ENCODE measurements at places on chromosomes 16 and 17.

DNA sequence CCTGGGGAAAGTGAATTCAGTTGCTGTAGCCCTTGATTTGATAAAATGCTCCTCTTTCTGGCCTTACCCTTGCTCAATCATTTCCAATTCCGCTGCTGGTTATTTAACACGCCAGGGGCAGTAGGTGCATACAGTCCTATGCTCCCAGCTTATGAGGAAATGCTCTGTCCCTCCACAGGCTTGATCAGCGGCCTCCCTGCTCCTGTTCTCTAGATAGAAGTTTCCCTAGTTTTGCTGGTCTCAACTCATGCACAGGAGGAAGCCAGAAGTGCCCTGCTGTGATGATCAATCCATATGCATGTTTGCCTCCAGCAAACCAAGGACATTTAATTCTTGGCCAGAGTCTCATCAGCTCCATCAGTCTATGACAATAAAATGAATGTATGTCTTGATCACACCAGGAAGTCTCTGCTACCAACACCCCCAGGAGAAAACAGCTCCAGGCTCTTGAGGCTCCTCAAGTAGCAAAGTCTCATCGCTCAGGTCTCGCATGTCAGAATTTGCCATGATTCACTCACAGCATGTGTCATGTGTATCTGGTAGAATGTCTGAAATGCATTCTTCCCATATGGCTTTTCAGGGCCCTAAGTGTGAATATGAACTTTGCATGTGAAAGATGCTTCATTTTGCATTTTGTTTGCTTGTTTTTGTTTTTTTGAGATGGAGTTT is 208.9 kb downstream of the CDH13 start:
- no peak for DNase-seq

DNA sequence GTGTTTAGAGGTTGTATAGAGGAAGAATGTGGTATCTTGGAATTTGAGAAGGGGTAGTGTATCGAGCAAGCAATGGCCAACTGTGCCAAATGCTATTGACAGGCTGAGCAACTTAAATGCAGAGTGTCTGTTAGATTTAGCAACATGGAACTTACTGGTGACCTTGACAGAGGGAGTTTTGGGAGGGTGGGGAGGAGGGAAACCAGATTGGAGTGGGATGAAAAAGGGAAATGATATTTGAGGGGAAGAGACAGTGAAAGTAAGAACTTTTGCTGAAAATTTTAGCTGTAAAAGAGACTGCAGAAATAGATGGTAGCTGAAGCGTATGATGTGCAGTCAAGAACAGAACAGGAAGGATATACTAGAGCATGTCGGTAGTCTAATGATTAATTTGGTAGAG is 1.1 kb downstream of the LRRC36 start:
- DNase-seq: no peak

- DNase-seq: no peak
Measured at GRCh38 chr16:56856876-56857447, 8.0 kb upstream of the SLC12A3 start.

- no peak for DNase-seq
Measured at GRCh38 chr16:496097-496886, 31.2 kb upstream of the CAPN15 start.

GRCh38 chr17:34565713-34566112 is 13.7 kb upstream of the TMEM132E start:
- DNase-seq: no peak

DNA sequence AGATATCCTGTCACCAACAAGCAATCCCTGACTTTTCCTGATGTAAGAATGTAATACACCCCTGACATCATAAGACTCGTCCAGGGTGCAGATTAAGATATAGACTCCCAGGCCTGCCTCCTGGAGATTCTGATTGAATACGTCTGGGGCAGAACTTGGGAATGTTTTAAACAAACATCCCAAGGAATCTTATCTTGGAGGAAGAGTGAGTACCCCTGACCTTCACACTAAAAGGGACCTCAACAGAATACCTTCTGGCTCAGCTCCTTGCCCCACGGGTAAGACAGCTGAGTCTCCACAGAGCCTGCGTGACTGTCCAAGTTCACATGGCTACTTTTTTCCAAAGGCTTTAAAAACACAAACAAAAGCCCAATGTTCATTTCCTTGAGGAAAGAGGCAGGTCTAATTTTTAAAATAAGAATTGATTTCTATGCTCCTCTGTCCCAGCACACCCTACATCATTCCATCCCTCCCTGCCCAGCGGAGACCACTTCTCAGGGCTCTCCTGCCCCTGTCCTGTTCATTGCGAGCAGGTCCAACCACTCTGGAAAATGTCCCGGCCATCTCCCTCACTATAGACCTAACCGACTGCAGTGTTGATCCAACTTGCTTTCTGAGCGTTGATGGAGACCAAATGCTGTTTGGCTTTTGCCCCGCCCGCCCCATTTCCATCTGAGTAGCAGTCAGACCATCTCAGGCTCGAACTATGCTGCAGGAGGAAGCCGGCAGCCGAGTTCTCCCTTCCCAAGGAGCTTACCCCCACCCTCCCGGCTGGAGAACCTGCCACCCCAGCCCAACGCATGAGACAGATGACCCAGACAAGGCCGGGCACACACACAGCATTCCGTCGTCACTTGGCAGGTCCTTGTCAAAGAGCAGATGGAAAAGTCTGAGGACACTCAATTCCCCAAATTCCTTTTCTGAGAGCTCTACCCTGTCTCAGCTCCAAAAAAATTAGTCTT is 44.1 kb upstream of the MYH10 start:
- no peak for DNase-seq

DNA sequence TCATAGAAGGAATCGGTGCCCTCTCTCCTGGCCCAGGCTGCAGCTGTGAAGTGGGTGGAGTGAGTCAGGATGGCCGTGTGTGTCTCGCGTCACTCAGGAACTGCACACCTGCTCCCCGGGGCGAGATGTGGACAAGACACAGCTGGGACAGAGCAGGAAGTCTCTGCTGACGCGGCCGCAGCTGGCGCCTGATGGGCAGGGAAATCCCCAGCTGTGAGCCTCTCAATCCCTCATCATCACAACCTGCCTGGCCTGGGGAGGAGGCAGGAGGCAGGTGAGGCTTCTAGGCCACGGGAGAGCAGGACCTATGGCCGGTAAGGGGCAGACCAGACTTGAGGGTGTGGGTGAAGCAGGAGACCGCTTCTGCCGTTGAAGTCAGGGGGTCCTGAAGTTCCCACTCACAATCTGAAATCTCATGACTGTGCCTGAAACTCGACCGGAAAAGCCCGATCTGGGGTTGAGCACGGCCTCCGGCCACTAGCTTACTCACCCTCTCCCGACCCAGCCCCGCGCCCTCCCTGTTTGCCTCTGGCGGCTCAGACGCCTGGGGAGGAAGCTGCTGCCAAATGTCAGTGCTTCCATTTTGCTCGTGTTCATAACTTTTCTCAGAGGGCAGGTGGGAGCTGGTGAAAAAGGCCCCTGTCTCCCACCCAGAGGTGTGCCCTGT is 1.1 kb upstream of the TRPV3 start:
- no peak for DNase-seq

DNA sequence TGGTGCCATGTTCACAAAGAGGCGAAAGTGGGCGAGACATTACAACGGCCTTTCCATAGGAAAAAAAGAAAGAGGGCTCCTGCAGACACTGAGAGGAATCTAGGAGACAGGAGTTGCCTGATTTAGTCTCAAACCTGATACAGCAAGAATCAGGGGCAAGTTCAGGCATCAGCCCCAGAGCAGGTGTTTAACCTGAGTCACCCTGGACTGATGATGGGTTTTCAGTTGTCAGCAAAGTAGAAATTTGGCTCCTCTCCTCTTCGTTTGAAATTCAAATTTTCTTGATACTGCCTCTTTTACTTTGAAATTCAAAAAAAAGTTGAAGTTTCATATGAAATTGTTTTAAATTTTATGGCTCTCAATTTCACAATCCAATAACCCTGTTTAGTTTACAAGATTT is 189.5 kb downstream of the ABCC12 start:
- DNase-seq: no peak

GRCh38 chr16:19436540-19436939 is 18.9 kb downstream of the TMC5 start:
- DNase-seq: no peak

DNA sequence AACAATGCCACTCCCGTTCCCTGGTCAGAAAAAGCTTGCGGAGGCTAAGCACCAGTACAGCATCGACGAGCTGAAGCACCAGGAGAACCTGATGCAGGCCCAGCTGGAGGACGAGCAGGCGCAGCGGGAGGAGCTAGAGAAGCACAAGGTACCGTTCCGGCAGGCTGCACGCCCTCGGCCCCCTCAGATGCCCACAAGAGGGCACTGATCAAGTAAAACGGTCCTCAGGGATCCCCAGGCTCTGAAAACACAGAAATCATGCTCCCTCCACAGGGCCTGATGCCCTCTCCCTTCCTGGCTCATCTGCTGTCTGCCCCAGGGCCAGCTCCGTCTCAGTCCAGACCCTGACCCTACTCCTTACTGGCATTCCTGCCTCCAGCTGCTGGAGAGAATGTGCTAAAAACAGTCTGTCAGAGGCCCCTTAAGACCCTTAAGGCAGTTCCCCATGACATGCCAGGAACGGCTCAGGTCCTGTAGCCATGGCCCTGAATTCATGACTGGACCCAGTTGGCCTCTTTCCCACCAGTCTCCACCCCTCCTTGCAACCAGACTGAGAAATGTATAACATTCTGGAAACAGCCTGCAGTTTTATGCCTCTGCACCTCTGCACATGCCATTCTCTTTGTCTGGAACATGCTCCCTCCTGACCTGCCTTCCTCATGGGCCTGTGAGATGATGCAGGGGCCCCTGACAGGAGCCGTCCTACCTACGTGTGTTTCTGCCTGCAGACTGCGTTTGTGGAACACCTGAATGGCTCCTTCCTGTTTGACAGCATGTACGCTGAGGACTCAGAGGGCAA is 21.8 kb downstream of the DRC3 start:
- DNase-seq: peak; percentile 31

DNA sequence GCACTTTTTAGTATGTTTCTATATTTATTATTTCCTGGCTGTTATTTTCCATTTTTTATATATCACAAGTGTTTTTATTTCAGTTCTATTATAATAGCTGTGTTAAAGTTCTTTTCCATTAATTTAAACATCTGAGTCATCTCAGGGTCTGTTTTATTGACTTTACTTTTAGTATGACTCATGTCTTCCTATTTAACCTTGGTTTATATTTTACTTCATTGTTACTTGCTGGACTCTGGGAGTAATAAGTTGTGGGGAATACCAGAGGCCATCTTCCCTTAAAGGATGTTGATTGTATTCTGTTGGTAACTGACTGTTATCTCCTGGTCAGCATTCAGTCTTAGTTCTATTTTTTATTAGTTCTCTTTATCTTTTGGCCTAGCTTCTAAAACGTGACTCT is 1508.2 kb downstream of the CDH11 start:
- no peak for DNase-seq

- no peak for DNase-seq
Measured at GRCh38 chr17:44749980-44750318, 8.8 kb upstream of the ADAM11 start.

GRCh38 chr17:49472527-49472926 is 22.6 kb upstream of the NGFR start:
- DNase-seq: no peak

DNA sequence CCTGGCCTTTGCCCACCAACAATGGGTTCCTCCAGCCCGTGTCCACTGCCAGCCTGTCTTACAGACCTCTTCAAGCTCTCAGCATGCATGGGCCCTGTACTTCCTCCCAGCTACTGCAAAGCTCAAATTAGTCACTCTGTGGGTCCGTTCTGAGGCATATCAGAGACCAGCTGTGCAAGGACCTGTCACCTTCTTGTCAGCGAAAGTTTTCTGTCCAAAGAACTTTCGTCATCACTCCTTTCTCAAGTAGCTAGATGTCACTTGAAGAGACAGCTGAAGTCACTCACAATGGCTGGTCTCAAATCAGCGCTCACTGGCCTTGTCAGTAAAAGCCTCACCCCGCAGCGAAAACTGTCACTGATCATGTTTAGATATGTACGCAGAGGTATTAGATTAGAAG is 91.4 kb upstream of the DYNLRB2 start:
- no peak for DNase-seq

DNA sequence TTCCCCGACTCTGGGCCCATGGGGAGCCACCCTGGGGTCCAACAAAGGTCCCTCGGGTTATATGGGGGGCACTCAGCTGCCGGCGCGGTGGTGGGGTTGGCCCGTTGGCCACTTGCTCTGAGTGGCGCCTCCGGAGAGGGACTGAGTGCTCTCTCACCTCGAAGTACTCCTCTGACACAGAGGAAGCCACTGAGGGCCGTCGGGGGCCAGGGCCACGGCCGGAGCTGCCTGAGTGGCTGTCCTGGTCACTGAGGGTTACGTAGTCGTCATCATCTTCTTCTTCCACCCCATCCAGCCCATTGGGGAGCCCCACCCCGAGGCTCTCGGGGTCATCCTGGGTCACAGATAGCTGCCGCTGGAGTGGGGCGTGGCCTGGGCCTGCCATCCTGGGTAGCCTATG is 25.7 kb downstream of the SLC5A10 start:
- no peak for DNase-seq

DNA sequence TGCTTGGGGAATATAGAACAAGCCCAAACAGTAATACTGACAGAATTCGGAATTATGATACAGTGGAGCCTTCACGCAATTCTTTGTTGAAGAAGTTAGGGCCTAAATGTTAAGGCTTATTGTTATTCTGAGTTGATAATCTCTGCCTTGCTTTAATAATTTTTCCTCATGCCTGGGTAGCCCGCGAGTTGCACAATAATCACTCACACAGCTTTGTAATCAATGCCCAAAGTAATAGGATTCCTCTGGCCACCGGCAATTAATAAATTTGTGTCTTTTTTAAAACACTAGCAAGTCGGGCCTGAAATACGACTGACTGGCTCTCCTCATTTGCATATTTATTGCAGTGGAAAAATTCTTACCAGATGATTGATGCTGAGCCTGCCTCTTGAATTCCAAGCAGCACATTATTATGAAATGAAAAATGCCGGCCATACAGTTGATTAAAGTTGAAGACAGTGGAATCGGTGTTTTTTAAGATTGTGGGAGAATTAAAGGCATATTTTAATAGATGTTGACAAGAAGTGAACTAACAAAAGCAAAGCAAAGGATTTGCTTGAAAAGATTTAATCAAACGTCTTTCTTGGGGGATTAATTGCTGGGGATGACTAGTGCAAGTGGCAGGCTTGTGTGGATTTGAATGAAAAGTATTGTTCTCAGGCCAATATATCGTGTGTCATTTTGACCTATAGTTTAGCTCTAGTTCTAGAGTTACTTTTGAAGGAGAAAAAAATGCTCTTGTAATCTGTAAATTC is 30.2 kb downstream of the AATF start:
- no peak for DNase-seq

GRCh38 chr16:75023009-75023408 is 24.2 kb downstream of the ZNRF1 start:
- DNase-seq: no peak

- DNase-seq: no peak
Measured at GRCh38 chr17:14318109-14318917, 17.4 kb downstream of the HS3ST3B1 start.
